Activated T-helper 1 cell treated with anti-CD3 and anti-CD28 coated beads, Interleukin-12 subunit alpha, Interleukin-12 subunit beta, Interleukin-2, Interleukin-4 antibody, amounts not matched to agents 30 ng/mL and 10 ng/mL and 1 ng/mL, durations not matched to agents 14 hours and 24 hours and 36 hours (primary cell): ENCODE measurements at places on chromosomes 7 and 10.
A peak's percentile ranks its signal among the peaks of the same experiment; 100 is the strongest.

- DNase-seq = no peak
These were observed 12.7 kb downstream of the CACUL1 start for GRCh38 chr10:118742032-118742431.

- no peak for DNase-seq
These were observed 6.5 kb downstream of the AKR1B1 start for GRCh38 chr7:134452419-134452838.

GRCh38 chr7:69211739-69212138, 386.5 kb upstream of the AUTS2 start:
- no peak for DNase-seq

GRCh38 chr10:5779730-5780129, 33.5 kb downstream of the GDI2 start:
- DNase-seq = no peak

DNA sequence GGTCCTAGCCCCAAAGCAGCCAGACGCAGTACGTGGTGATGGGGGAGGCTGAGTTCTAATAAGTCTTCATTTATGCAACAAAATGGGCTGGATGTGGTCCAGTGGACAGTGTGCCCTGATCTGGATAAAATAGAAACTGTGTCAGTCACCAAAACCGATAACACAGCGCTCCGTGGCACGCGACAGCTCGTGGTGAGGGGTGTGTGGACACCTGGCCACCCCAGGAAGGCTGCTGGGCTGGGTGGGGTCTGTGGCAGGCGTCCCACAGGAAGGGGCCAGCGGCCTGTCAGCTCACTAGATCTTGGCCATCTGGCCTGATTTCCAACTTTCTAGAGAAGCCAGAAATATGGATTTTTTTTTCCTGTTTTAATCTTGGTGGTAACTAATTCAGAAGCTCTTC, 17.0 kb downstream of the FAM20C start:
- DNase-seq = no peak

DNA sequence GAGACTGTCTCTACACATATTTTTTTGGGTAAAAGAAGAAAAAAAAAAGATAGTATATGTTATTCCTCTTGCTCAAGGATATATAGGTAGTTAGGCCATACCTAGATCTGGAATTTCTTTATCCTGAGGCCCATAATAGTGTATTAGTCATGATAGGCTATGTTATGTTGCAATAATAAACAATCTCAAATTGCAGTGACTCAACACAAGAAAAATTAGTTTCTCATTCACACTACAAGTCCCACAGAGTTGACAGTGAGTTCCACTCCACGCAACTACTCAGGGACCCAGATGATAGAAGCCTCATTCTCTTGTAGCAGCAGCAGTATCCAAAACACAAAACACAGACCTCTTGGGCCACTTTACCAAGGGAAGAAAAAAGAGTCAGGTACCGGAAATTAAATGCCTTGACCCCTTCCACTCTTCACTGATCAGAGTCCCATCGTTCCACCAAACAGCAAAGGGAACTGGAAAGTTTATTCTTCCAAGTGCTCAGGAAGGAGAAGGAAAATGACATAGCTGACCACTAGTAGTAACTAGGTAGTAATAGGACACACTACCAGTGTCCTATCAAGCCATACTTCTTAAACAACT, 7.4 kb upstream of the C10orf67 start:
- DNase-seq = no peak

- DNase-seq = no peak
These were observed 27.5 kb downstream of the GPRIN2 start for GRCh38 chr10:46528675-46529615.

GRCh38 chr7:142961973-142962926, at the start of gene KEL:
KEL (minus strand) TSS chr7:142962363; CDS start chr7:142962206, 157 bp downstream.
- DNase-seq = no peak

DNA sequence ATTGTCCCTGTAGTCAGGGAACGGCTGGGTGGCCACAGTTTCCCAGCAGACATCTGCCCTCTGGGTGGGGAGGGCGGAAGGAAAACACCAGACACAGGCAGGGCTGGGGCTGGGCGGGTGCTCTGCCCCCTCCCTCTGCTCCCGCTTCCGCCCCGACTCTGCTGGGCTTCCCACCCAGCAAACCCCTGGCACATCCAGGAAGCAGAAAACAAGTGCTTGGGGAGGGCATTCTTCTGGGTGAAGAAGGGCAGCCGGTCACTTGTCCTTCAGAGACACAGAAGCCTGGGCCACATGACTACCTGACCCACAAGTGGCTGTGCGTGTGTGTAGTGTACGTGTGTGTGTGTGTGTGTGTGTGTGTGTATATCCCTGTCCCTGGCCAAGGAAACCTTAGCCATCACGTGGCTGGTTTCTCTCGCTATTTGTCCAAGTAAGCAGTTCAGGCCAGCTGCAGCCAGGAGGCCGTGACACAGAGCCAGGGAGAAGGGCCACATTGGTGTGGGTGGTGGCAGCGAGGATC, 77.9 kb downstream of the ZMIZ1 start:
- DNase-seq = no peak

DNA sequence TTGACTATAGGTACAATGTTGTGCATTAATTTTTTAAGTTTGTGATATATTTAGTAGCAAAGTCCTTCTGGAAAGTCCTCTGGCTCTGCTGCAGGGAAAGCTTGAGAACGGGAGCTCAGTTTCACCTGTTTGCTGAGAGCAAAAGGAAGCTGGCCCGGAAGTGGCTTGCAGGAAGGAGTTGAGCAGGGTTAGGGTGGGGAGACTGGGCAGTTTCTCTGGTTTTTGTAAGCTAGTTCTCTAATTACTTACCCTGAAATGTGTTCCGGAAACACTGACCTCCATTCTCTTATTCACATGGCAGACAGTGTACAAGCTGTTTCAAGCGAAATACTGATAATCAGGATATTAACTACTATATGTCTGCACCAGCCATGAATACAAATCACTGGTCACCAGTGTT, 22.3 kb downstream of the MAP3K8 start:
- DNase-seq = peak; percentile 14

DNA sequence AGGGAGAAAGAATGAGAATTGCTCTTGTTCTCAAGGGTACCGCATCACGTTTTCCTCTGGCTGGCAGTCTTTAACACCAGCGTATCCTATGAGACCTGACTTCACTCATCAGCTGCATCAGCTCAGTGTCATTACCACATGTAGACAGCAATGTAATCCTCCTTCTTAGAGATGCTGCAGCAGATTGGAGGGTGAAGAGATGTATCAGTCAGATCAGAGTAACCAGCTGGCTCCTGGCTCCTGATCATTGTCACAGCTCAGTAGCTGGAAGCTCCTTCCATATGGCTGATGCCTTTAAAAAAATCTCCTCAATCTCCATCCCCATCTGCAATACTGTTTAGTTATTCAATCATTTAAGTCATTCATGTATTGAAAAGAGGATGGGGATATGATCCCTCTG, 39.7 kb upstream of the EPHB6 start:
- no peak for DNase-seq

GRCh38 chr7:117143580-117143979, 179.3 kb downstream of the WNT2 start:
- DNase-seq = no peak

GRCh38 chr7:23211589-23211988, 29.7 kb downstream of the NUP42 start:
- no peak for DNase-seq

DNA sequence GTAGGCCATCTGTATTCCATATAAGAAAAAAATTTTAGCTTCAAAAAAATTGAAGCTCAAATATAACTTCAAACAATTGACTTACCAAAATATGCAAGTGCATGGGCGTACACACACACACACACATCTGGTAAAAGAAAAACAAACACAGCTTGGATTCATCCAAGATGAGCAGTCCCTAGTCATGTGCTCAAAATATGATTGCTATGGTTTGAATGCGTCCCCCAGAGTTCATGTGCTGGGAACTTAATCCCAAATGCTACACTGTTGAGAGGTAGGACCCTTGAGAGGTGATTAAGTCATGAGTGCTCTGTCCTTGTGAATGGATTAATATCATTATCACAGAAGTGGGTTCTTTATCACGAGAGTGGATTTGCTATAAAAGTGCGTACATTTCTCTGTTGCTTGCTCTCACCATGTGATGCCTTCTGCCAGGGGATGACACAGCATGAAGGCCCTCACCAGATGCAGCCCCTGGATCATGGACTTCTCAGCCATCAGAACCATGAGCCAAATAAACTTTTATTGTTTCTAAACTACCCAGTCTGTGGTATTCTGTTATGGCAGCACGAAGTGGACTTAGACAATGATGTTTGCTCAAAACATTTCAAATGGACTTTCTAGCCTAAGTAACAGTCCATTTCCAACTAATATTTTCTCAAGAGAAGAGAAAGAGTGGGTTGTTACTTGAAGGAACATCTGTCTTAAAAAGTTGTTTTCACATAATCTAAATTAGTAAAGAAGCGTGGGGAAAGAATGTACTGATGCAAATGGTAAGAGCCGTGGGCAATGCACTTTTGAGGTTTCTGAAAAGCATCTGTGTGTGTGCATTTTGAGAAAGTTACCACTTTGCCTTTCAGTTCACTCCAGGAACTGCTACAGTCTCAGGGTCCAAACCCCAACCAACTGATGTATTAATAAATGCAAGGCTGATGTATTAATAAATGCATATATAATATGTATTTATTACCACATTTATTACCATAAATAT, 15.1 kb upstream of the SVIL start:
- no peak for DNase-seq

GRCh38 chr10:93080350-93081046, 6.8 kb downstream of the CYP26A1 start:
- peak; percentile 23 for DNase-seq
